ENCODE measurements at places on chromosomes 1 and 21. TPM values are rescaled to one million over a fixed set of nuclear protein-coding genes. Genes with fewer than 3 reads are reported as not detected.

S100A11 gene
- total RNA-seq: 126 TPM

VWA5B1 gene
- total RNA-seq: not detected

TMEM269 gene
- under 0.01 TPM for total RNA-seq

MAP3K7CL gene
- 20.7 TPM for total RNA-seq

ERRFI1 gene
- total RNA-seq: 70.4 TPM

OR6P1 gene
- not detected for total RNA-seq

KISS1 gene
- total RNA-seq: 11.0 TPM

DISP1 gene
- 3.5 TPM for total RNA-seq

TCP10L gene
- total RNA-seq: 0.32 TPM

PHGDH gene
- total RNA-seq: 80.7 TPM

TFAP2E gene
- total RNA-seq: 0.32 TPM

SYT11 gene
- total RNA-seq: 27.4 TPM

GBP3 gene
- total RNA-seq: 24.8 TPM

TPTE gene
- 0.43 TPM for total RNA-seq

SH2D1B gene
- total RNA-seq: not detected

TSHB gene
- not detected for total RNA-seq

BCAS2 gene
- 42.3 TPM for total RNA-seq

ST6GALNAC5 gene
- total RNA-seq: 114 TPM

RNPC3 gene
- total RNA-seq: 16.0 TPM

APOBEC4 gene
- total RNA-seq: not detected

SLC2A5 gene
- total RNA-seq: 2.2 TPM

ZBTB37 gene
- total RNA-seq: 7.3 TPM

MYCL gene
- not detected for total RNA-seq

RBBP4 gene
- total RNA-seq: 98.9 TPM

FAM151A gene
- not detected for total RNA-seq

PEAR1 gene
- 11.3 TPM for total RNA-seq

S100B gene
- total RNA-seq: not detected

AGT gene
- total RNA-seq: 0.32 TPM

IFNLR1 gene
- under 0.01 TPM for total RNA-seq

VASH2 gene
- 0.97 TPM for total RNA-seq
